ENCODE measurements at places on chromosomes 12 and 14. TPM values are rescaled to one million over a fixed set of nuclear protein-coding genes. Genes with fewer than 3 reads are reported as not detected.

VIPAS39 gene
- total RNA-seq, result 18.7 TPM

MIP gene
- total RNA-seq, result not detected

- DNase-seq, result no peak
- H3K4me1 ChIP-seq, result peaks cover 55% of the 10 kb centered on the region
- no peaks in the 10 kb centered on the region for H3K36me3 ChIP-seq
- H3K27ac ChIP-seq, result peak overlapping the region; percentile 74
- H3K27me3 ChIP-seq, result no peaks in the 10 kb centered on the region
These were observed 165.7 kb downstream of the AKAP6 start for GRCh38 chr14:32494609-32495434.

KRT2 gene
- total RNA-seq, result not detected

GRCh38 chr14:68501614-68502052 is 291.2 kb downstream of the ZFP36L1 start:
- no peak overlapping the region for H3K4me3 ChIP-seq
- H3K27me3 ChIP-seq, result no peaks in the 10 kb centered on the region
- DNase-seq, result no peak
- no peaks in the 10 kb centered on the region for H3K36me3 ChIP-seq

USP44 gene
- 4.4 TPM for total RNA-seq

DNA sequence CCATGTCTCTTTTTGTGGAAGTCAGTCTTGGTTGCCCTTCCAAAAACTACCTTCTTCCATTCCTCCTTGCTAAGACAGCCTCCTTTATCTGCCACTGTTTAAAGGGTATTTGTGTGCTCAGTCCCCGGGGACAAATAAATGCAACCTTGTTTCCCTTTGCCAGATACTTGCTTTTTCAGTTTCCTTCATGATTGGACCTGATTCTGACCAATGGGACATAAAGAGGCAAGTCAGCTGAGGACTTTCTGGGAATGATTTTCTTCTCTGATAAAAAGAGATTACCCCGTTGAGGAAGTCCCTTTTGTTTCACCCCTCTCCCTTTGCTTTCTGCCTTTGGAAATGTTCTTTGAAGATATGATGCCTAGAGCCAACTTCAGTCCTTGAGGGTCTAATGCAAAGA is 7.4 kb upstream of the TUBA1B start:
- DNase-seq, result no peak
- H3K4me3 ChIP-seq, result no peak overlapping the region
- H3K36me3 ChIP-seq, result no peaks in the 10 kb centered on the region
- H3K4me1 ChIP-seq, result peaks cover 2% of the 10 kb centered on the region
- no peaks in the 10 kb centered on the region for H3K27me3 ChIP-seq

GNG2 gene
- 19.2 TPM for total RNA-seq

- H3K4me3 ChIP-seq, result no peak overlapping the region
- H3K27ac ChIP-seq, result no peak overlapping the region
- peaks cover 6% of the 10 kb centered on the region for H3K4me1 ChIP-seq
These were observed 216.3 kb downstream of the SLC6A15 start for GRCh38 chr12:84696281-84696680.

- H3K36me3 ChIP-seq, result no peaks in the 10 kb centered on the region
- no peak for DNase-seq
- H3K27ac ChIP-seq, result peak overlapping the region; percentile 91
- peak overlapping the region; percentile 85 for H3K4me3 ChIP-seq
- H3K27me3 ChIP-seq, result no peaks in the 10 kb centered on the region
These were observed 1.4 kb downstream of the TMTC2 start for GRCh38 chr12:82688035-82688501.

KLHL33 gene
- total RNA-seq, result 0.71 TPM

DNA sequence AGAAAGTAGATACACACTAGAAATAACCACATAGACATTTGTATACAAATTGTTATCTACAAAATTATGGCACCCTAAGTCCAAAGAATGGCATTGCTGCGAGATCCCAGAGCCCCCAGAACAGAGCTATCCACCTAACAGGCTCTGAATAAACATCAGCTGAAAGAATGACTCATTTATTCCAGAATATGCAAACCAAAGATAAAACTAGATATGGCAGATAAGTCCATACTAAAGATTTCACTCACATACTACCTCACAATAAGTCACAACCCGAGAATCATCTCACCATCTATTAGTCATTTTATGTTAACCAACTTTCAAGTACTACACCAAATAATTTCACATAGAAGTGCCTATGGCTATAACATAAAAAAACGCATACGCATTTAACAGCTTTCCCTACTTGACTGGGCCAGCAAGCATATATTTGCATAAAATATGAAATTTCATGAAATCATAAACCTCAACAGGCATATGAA is 5.6 kb downstream of the CNIH1 start:
- no peak for DNase-seq
- H3K27ac ChIP-seq, result no peak overlapping the region
- no peak overlapping the region for H3K4me3 ChIP-seq
- peaks cover 58% of the 10 kb centered on the region for H3K4me1 ChIP-seq
- no peaks in the 10 kb centered on the region for H3K27me3 ChIP-seq

DNA sequence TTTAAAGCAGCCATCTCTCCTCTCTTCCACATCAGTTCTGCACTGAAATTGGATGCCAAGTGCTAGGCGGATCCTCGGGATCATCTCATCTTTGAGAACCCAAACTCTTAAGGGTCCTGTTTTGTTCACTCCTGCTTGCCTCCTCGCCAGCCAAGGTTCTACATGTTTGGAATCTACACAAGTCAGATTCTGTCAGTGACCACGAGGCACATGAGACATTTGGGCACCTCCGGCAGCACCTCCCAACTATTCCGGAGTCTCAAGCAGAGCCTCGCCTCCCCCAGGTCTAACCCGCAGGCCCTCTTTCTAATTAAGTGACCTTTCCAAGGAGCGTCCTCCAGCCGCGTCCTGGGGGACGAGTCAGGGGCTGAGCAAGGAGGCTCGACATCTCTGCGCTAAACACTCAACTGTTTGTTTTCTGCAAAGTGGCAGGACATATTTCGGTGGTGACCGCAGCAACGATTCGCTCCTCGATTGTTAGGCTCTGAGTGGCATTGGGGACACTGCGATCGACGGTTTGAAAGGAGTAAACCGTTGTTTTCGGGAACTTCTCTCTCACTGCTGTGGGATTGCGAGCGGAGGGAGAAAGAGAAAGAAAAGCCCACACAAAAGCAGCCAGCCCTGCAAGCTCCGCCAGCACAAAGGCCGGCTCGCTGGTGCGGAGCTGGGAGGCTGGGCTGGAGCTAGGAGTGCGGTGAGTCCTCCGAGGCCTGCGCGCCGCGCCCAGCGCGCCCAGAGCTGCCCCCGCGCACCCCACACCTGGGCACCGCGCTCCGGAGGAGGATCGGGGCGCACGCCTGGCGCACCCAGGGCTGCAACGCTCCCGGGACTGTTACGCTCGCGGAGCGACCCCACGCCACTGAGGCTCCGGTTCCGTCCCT is 640 bp downstream of the ARMH4 start:
- peaks cover 16% of the 10 kb centered on the region for H3K4me1 ChIP-seq
- peak overlapping the region; percentile 87 for H3K4me3 ChIP-seq
- no peaks in the 10 kb centered on the region for H3K27me3 ChIP-seq
- H3K27ac ChIP-seq, result peak overlapping the region; percentile 72
- no peaks in the 10 kb centered on the region for H3K36me3 ChIP-seq
- DNase-seq, result no peak

- H3K27ac ChIP-seq, result peak overlapping the region; percentile 5
- H3K27me3 ChIP-seq, result no peaks in the 10 kb centered on the region
- H3K36me3 ChIP-seq, result no peaks in the 10 kb centered on the region
- no peak for DNase-seq
- H3K4me1 ChIP-seq, result peaks cover 5% of the 10 kb centered on the region
These were observed 115.2 kb downstream of the C12orf75 start for GRCh38 chr12:105445649-105446048.

KRT6C gene
- not detected for total RNA-seq

DNA sequence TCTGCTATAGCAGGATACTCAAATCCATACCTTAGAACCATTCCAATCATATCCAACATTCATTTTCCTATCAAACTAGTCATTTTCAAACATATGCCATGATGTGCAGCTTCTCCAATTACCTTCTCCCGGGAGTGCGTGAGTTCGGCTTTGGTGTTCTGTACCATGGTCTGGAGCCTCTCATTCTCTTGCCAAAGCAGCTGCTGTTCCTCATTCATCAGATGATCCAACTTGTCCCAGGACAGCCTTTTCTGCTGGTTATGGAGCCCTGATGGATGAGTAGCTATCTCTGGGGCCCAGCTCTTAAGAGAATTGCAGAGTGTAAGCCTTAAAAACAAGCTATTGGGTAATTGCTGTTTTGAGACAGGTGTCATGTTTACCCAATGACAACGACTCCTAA is 71.1 kb upstream of the SAV1 start:
- H3K4me1 ChIP-seq, result peaks cover 16% of the 10 kb centered on the region
- no peak for DNase-seq
- H3K27me3 ChIP-seq, result no peaks in the 10 kb centered on the region
- H3K4me3 ChIP-seq, result no peak overlapping the region
- H3K36me3 ChIP-seq, result peaks cover 6% of the 10 kb centered on the region

RNASE8 gene
- not detected for total RNA-seq

CRACR2A gene
- 1.1 TPM for total RNA-seq

DNA sequence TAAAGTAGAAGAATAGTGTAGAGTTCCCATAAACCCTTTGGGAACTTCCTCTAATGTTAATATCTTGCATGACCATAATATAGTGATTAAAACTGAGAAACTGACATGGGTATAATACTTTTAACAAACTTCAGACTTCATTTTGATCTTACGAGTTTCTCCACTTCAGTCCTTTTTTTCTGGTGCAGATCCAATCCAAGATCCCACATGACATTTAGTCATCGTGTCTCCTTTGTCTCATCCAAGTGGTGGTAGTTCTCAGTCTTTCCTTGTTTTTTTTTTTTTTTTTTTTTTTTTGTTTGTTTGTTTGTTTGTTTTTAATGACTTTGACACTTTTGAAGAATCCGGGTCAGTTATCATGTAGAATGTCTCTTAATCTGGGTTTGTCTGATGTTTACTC is 179.2 kb downstream of the CACNA1C start:
- no peaks in the 10 kb centered on the region for H3K27me3 ChIP-seq
- DNase-seq, result no peak
- no peaks in the 10 kb centered on the region for H3K36me3 ChIP-seq
- H3K27ac ChIP-seq, result no peak overlapping the region
- peaks cover 39% of the 10 kb centered on the region for H3K4me1 ChIP-seq

- no peaks in the 10 kb centered on the region for H3K27me3 ChIP-seq
- H3K4me3 ChIP-seq, result no peak overlapping the region
- H3K27ac ChIP-seq, result peak overlapping the region; percentile 55
- DNase-seq, result no peak
These were observed 65.7 kb downstream of the WNK1 start for GRCh38 chr12:817941-818600.

KLRC4 gene
- total RNA-seq, result not detected

DNA sequence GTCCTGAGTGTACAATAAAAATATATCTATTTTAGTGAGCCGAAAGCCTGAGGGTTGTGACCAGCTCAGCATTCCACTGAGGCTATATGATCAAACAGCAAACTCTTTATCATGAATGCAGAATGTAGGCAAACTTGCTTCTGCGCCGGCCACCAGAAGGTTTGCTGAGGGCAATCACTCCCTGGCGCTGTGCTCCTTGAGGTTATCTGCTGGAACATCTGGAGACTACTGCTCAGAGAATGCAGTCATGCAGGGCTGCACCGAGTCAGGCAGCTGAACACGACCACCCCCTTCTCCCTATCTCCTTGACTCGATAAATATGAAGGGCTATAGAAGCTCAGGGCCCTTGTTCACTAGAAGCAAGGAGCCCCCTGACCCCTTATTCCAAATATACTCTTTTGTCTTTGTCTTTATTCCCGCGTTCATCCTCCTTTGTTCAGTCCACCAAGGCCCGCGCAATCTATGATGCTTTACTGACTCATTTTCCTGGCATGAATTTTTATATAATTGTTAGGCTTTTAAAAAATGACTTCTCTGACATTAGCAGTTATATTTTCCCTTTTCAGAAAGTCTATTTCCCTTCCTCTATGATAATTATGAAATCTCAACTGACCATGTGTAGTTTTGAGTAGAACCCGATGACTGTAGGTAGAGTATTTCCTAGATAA is 1089.3 kb downstream of the SLC16A7 start:
- no peak for DNase-seq
- H3K36me3 ChIP-seq, result no peaks in the 10 kb centered on the region
- H3K4me3 ChIP-seq, result no peak overlapping the region
- H3K27ac ChIP-seq, result no peak overlapping the region

TIMM9 gene
- 67.7 TPM for total RNA-seq

- peaks cover 35% of the 10 kb centered on the region for H3K4me1 ChIP-seq
- H3K36me3 ChIP-seq, result no peaks in the 10 kb centered on the region
- H3K27me3 ChIP-seq, result peaks cover 93% of the 10 kb centered on the region
- no peak overlapping the region for H3K4me3 ChIP-seq
- no peak overlapping the region for H3K27ac ChIP-seq
- no peak for DNase-seq
These were observed 5.9 kb downstream of the NXPH4 start for GRCh38 chr12:57222286-57223190.

DNA sequence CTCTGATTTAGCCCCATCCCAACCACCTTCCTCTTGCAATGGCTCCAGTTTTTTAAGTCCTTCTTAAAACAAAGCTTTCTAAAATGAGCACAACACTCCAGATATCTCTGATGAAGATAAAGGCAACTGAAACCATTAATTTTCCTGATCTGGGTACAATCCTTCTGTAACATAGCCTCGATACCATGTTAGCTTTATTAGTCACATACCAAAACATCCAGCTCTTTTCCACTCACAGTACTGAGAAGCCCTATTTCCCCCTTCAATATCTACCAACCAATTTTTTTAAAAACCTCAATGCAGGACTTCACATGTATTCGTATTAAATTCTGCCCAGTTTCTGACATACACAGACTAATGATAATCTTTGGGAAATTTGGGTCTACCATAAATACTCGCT is 105.9 kb downstream of the MED13L start:
- H3K4me3 ChIP-seq, result no peak overlapping the region
- no peak for DNase-seq
- H3K36me3 ChIP-seq, result no peaks in the 10 kb centered on the region
- H3K27me3 ChIP-seq, result no peaks in the 10 kb centered on the region
- no peak overlapping the region for H3K27ac ChIP-seq

LUM gene
- total RNA-seq, result 83.5 TPM

DNA sequence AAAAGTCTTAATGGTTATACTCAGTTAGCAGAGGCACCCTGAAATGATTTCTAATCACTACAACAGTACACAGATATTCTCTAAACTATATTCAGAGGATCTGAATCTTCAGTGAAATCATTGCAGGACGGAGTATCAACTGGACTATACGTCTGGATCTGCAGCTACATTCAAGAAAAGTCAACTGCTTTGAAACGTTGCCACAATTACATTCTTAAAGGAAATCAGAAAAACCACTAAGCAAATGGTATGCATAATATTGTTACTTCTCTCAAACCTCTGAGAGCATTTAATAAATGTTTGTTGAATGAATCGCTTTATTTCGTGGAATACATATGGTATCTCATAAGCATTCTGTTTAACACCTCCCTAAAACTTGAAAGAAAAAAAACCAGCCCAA is 67.4 kb downstream of the MED13L start:
- H3K27ac ChIP-seq, result no peak overlapping the region
- peaks cover 18% of the 10 kb centered on the region for H3K4me1 ChIP-seq
- no peak overlapping the region for H3K4me3 ChIP-seq
- no peak for DNase-seq

- H3K27ac ChIP-seq, result no peak overlapping the region
- H3K4me1 ChIP-seq, result no peaks in the 10 kb centered on the region
- no peaks in the 10 kb centered on the region for H3K27me3 ChIP-seq
- H3K4me3 ChIP-seq, result no peak overlapping the region
These were observed 48.4 kb upstream of the ASPG start for GRCh38 chr14:104037074-104037473.

KRT8 gene
- 270 TPM for total RNA-seq
